ENCODE measurements at places on chromosomes 16 and 17.

DNA sequence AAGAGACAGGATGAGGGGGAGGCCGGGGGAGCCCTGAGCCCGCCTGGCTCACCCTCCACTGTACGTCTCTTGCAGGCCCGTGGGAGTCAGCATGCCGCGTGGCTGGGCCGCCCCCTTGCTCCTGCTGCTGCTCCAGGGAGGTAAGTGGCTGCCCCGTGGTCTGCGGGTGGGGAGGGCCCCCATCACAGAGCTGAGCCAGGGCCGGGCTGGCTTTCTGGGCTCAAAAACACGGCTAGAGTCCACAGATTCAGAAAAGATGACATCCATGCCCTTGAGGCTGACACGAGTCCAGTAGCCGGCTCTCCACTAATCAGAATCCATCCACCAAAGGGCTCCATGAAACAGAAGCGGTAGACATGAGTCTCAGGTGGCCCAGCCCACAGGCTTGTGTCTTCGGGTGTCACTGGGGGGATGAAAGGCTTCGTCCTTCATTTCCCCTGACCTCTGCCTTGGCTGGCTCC lies 28.0 kb downstream of the IL21R start:
- no peak for DNase-seq

DNA sequence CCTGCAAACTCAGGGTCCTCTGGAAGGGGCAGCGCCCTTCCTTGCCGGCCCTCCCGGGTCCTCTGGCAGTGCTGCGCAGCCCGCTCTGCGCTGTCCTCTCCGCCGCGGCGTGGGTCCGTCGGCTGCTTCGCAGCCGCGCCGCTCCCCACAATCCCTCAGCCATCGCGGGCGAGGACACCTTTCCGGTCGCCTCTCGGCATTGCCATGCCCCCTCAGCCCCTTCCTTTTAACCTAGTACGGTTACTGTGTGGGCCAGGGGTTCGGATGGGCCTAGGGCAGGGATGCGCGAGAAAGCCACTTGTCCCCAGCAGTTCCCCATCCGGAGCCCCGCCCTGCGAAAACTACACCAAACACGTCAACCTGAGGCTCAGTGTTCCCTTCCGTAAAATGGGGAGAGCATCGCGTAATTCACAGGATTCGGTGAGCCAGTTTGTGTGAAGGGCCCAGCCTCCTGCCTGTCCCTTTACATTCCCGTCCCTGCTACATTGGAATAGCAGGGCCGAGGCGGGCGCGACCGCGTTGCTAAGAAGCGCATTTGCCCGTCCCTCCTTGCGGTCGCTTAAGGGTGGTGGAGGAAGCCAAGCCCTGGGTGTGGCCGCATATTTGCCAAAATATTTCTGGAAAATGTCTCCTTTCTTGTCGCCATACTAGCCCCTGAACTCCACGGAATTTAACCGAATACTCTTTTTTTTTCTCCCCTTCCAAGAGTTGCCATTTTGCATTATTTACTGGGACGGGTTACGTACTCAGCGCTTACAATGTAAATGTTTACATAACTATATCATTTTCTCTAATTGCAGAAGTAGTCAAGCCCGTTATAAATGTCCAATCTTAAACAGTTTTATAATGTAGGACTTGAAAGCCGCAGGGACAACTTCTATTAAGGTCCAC lies 13.2 kb downstream of the COPZ2 start:
- DNase-seq = peak; percentile 81

DNA sequence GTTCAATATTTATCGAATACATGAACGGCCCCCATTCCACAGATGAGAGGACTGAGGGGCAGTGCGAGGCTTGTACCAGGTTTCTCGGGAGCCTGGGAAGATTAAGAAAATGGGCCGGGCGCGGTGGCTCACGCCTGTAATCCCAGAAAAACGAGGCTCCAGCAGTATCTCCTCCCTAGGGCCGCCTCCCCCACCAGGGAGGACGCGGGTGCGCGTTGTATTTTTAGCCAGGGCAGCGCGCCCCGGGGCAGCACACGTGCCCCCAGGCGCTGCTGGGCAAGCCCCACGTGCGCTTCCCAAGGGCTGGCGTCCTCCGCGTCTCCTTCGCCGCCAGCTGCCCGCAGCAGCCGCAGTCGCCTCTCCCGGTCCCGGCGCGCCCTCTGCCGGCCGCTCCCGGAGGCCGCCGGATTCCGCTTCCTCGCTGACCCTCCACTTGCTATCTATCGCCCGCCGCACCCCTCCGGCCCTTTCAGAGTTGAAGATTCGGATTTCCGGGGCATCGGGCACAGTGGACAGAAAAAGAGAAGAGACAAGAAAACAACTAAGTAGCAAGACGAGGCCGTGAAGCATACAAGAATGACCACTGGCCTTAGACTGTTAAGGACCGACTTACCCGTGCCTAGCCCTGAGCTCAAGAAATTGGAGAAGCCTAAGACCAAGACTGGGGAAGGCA lies 1.9 kb upstream of the YBX2 start:
- peak; percentile 94 for DNase-seq

- DNase-seq = no peak
These were observed 16.9 kb downstream of the C16orf90 start for GRCh38 chr16:3478242-3478925.

DNA sequence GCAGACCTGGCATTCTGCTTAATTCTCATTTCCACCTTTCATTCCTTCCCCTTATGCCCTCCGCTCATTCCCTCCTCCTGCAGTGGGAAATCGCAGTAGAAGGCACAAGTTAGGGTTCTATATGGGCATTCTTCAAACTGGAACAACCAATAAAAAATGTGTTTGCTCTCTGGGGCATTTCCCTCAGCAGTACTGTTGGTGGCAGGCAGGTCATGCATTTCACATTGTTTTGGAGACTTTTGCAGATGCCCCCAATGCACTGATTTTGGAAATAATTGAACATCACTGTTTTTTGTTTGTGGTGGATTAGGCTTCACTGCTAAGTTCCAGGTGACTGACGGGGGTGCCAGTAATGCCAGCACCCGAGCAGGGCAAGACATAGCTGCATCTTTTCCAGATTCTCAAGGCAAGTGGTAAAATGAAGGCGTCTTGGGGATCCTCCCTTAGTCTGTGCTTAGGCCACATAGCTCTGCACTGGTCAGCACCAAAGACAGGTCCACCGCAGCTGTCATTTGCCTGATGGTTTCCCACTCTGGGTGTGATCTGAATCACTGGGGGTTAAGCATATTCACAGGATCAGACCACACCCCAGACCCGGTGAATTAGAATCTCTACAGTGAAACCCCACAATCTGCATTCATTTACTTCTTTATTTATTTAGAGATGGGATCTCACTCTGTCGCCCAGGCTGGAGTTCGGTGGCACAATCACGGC lies 304.5 kb downstream of the CPPED1 start:
- DNase-seq = no peak

GRCh38 chr17:75288770-75289114 lies 491 bp downstream of the SLC25A19 start:
- DNase-seq = peak; percentile 48

GRCh38 chr17:64196601-64197000 lies 66.5 kb downstream of the TEX2 start:
- no peak for DNase-seq

- no peak for DNase-seq
These were observed 57.6 kb downstream of the SYT17 start for GRCh38 chr16:19225651-19226050.

GRCh38 chr17:80397034-80397387 lies 18.0 kb upstream of the ENDOV start:
- no peak for DNase-seq

DNA sequence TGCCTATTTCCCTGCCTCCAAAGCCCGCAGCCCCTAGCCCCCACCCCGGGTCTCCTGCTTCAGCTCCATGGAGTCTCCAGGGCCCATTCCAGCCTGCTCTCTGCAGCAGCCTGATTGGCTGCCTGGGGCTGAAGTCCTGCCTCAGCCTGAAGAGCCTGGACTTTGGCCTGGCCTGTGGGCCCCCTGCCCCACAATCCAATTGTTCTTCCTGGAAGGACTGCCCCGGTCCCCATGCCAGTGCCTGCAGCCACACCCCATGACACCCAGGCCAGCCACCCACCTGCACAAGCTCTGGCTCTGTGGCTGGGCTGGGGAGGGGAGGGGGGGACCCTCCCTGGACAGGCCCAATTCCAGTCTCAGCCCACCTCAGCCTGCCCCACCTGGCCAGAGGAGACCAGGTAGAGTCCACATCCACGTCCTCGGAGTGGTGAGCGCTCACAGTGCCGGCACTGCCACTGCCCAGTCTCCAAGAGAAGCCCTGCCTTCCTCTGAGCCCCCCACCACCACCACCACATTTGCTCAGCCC lies 12.3 kb downstream of the ENPP7 start:
- DNase-seq = no peak

GRCh38 chr16:88888461-88889387 lies 22.3 kb upstream of the PABPN1L start:
- no peak for DNase-seq

GRCh38 chr17:47693731-47694580 lies at the start of gene TBKBP1:
TSS of gene TBKBP1 (plus strand) at chr17:47694161. CDS start at chr17:47696113, 1,952 bp downstream.
- peak; percentile 3 for DNase-seq

DNA sequence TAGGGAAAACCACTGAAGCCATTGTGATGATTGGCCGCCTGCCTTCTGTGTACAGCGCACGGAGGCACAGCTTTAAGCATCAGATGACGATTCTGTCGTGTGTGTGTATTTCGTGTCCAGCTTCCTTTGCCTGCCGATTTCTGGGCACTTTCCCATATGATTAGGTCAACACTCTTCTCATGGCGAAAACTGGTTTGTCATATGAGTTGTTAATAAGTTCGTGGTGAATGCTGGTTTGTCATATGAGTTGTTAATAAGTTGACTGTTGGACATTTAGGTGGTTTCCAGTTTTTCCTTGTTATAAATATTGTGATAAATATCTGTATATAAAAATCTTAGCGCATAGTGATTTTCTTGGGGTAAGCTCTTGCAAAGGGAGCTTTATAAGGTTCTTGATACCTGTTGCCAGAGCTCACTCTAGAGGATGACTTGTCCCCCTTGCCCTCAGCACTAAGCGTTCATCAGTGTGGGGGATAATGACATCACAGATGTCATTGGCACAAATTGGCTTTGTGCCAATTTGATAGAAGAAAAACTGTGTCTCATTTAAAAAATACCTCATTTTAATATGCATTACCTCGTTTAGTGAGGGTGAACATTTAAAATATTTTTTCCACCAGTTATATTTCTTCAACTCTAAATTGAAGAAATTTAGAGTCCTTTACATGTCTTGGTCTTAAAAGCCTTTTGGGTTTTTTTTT lies 40.0 kb downstream of the PGS1 start:
- no peak for DNase-seq

DNA sequence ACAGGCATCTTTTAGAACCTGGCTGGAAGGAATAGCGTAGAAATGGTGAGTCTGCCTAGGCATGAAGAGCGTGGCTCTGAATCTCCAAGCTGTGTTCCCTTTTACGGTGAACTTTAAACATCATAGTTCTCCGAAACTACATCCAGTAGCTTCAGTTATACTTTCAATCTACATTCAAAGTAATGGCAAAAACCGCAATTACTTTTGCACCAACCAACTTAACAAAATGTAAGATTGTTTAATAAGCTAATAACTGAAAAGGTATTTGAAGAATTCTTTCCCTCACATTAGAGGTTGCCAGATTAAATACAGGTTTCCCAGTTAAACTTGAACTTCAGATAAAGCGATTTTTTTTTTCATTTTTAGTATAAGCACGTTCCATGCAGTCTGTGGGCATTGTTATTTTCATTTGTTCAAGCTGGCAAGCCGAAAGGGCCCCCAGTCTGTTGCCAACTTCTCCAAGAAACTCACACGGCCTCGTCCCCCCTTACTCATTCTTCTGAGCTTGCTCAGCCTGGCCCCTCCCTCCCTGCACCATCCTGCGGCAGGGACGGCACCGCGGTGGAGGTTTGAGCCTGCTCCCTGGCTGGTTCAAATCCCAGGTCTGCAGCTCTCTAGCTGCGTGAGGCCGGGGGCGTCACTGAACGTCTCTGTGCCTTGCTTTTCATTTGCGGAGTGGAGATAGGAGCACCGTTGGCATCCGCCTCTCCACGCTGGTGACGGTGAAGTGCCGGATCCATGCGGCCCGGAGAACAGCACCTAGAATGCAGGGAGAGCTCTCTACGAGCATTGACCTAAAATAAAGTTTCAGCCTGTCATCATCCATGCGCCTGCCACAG lies 3.5 kb upstream of the MTHFSD start:
- no peak for DNase-seq

DNA sequence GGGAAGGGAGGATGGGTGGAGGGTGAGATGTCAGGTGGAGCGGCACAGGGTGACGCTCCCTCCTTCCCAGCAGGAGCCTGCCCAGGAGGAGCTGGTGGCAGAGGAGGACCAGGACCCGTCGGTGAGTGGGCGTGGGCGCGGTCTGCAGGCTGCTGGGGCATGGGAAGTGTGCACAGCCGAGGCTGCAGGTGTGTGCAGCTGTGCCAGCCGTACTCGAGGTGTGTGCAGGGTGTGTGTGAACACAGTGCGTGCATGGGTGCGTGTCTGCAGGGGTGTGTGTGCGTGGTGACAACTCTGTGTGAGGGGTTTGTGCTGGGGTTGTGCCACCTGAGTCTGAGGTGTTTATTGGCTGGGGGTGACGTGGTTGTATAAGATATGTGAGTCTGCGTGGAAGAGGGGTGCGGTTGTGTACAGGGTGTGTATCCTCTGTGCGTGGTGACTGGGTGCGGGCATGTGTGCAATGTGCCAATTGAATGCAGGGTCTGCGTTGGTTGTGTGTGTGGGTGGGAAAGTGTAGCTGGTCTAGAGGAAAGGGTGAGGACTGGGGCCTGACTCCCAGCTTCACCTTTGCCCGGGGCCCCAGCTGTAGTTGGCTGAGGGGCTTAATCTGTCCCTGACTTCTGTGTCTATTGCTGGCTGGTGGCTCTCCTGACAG lies 670 bp downstream of the TNFSF12 start:
- DNase-seq = no peak
